ENCODE measurements at places on chromosomes 16 and 17.

GRCh38 chr16:78509965-78510364, 410.5 kb downstream of the WWOX start:
- no peak for DNase-seq

DNA sequence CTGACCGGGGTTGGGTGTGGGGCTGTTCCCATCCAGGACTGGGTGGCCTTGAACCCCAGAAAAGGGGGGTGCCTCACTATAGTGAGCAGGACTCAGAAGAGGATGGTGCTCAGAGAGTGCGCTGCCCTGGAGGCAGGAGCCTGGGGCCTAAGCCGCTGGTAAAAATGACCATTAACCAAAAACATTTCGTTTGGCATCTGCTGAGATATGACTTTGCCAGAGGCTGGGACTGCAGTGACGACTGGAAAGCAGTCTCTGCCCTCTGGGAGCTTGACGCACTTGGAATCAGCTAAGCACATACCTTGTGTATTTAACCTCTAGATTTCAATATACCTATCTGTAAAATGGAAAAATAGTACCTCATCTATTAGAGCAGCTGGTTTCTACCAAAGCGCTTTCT, 7.2 kb upstream of the CRHR1 start:
- no peak for DNase-seq

DNA sequence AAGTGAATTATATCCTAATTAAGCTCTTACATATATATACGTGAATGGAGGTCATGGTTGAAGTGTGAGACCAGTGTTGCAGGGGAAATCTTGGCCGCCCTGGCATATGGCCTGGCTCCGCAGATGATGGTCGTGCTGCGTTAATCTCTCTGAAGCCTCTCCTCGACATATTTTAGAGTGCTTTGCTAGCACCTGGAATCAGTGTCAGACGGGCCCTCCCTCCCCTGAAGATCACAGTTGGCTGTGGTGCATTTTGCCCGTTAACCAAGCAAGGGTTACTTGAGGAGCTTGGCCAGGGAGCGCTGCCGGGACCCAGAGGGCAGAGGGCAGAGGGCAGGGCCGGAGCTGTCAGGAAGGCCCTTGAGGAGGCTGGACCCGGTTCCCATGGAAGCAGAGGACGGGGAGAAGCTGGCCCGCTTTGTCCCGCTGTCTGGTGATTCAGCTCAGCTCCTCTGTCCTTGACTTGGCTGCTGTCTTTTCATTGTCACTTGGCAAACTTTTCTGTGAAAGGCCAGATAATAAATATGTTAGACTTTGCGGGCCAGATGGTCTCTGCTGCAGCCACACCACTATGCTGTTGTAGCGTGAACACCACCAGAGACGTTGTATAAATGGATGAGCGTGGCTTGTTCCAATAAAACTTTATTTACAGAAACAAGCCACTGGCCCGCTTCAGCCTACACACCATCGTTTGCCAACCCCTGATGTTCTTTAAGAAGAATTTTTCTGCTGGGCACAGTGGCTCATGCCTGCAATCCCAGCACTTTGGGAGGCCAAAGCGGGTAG, 32.3 kb downstream of the CIBAR2 start:
- no peak for DNase-seq

GRCh38 chr17:45246861-45247428, 14.9 kb downstream of the SPATA32 start:
- peak; percentile 88 for DNase-seq

DNA sequence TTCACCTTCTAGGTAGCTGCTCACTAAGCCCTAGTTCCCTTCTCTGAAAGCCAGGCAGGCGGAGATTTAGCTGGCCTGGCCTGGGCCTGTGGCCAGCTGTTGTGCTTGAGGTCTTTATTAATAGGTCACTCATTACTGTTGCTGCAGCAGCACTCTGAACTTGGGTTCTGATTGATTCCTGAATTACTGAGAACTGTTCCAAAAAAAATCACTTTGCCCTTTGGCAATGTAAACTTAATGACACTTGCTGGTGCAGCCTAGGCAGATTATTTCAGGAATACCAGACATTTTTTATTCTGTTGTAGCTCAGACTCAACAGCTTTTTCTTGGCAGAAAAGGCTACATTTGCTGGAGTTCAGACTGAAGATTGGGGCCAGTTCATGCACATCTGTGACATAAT, 2.7 kb downstream of the TOM1L1 start:
- DNase-seq: no peak

DNA sequence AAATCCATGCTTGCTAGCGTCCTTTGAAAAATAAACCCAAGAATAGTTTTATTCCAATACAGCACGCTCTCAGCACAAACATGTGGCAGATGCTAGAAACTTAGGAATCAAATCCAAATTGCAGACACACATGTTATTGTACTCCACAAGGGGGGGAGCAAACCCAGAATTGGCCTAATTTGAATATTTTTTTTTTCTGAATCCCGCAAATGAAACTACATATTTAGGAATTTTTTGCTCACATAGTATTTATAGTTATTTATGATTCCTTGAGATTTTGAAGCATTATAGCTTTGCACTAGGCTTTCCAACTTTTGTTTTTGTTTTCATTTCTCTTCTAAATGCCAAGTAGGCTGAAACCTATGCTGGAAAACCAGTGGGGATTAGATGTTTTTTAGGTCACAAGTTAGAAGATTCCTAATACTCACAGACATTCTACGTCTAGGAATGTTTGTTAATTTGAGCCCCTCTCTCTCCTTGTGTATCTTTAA, 59.3 kb upstream of the CDH11 start:
- no peak for DNase-seq

DNA sequence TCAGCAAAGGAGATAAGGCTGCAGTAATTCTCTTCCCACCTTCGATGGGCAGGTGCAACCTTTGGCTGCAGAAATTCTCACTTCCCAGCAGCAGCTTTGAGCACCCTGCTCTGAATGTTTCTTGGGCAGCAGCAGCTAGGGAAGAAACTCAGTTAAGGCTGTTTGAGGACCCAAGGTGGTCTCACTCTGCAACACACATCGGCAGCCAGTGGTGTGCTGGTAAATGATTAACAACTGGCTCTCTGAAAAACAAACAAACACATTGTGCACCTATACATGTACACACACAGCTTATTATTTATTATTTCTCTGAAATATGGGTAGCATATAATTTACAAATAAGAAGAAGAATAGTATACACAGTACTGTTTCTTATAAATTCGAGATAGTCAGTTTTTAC, 685.8 kb downstream of the WWOX start:
- no peak for DNase-seq

- no peak for DNase-seq
Observed at GRCh38 chr16:79047337-79047736, 553.2 kb downstream of the MAF start.

GRCh38 chr17:7220593-7221277, 997 bp downstream of the ACADVL start:
- peak; percentile 46 for DNase-seq

Measured in CD4-positive, alpha-beta T cell (primary cell).